ENCODE measurements at places on chromosomes 3 and 15.

GRCh38 chr3:7977245-7978086 is 524.2 kb upstream of the LMCD1 start:
- DNase-seq = no peak

GRCh38 chr15:86865920-86866319 is 786.2 kb downstream of the AGBL1 start:
- DNase-seq = no peak

DNA sequence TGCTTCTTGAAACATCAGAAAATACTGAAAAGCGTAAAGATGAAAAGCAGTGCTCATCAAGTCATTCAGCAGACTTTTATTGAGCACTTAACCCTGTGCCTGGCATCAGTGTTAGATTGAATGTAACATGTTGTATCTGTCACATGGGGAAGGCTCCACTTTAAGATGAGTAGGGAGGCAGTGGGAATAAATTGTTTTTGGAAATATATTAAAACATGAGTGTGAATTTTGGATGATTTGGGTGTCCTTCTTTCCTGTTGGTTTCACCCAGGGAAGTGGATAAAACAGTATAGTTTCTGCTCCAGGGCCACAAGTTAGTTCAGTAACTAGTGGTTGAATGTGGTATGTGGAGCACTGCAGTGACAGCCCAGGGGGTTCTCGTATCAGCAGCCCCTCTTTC is 301.4 kb upstream of the TPM1 start:
- no peak for DNase-seq

- peak; percentile 1 for DNase-seq
Measured at GRCh38 chr3:4426782-4427344, 40.2 kb downstream of the SUMF1 start.

DNA sequence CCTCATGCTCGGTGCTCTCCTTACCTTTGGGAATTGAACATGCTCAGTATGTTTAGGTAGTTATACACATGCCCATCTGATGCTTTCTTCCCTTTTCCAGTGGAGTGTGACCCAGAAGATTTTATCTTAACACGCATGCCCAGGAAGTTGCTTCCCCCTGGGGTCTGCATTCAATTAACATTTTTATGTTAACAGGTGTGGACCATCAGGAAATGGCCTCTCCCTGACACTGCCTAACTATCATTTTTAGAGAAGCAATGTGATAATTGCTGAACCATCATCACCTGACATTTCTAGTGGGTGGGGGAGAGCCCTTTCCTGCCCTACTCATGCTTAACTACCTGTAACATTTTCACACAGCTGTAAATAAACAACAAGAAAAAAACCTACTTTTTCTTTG is 55.1 kb upstream of the TGFBR2 start:
- DNase-seq = no peak

- no peak for DNase-seq
Measured at GRCh38 chr3:114404590-114404989, 110.8 kb downstream of the TIGIT start.

DNA sequence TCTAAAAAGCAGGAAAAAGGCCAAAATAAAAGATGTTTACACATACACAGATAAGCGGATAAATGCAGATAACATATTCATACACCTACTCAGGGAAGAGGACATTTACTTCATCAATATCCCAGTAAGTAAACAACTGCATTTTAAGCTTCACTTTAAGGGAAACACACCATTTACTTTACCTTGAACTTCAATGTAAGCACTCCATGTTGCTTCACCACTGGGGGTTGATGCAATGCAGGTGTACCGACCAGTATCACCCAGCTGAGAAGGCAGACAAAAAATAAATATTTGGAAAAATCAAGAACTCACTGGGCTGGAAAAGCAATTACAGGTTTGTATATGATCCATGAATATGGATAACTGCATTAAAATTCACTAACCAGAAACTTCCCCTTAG is 1099.5 kb downstream of the ROBO1 start:
- DNase-seq = no peak

DNA sequence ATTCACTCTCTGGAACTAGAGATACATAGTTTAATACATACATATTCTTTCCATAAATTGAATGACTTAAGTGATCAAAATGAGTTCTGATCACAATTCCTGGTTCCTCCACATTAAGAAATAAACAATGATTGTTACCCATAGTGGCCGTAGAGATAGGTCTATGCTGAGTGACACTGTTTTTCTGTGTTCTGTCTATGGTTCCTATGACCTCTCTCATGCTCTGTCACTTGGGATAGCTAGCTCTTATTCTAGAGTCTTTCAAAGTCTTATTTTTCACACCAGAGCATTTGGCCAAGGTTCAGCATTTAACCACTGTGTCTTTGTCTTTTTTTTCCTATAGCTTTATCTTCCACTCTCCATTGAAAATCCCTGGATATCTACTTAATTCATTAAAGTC is 132.4 kb downstream of the GOLGA6L6 start:
- no peak for DNase-seq

DNA sequence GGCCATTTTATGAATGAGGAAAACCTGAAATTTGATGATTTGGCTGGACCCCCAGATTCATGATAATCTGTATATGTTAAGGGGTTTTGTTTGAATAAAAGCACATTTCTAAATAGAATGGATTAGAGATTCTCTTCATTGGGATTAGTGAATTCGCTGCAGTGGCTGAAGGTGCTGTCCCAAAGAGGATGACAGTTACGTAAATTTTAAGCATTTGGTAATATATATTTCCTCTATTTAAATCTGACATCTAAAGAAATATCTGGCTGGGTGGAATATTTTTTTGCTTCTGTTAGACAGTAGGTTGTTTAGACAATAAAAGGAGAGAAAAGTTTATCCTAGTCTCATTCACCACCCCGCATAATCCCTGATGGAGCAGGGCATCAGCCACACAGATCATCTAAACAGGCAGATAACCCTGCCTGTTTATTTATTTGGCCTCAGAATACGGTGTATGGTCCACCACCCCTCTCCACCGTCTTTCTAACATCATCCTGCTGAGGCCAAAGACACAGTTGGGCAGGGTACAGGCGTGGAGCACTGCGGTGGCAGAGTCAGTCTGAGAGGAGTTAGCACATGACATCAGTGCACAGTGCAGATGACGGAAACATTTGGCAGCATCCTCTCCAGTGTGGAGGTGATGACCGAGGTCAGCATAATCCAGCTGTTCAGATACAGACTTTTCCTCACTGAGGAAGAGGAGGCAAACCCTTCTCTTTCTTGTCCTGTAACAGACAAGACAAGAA is 20.4 kb upstream of the NFKBIZ start:
- DNase-seq = no peak

DNA sequence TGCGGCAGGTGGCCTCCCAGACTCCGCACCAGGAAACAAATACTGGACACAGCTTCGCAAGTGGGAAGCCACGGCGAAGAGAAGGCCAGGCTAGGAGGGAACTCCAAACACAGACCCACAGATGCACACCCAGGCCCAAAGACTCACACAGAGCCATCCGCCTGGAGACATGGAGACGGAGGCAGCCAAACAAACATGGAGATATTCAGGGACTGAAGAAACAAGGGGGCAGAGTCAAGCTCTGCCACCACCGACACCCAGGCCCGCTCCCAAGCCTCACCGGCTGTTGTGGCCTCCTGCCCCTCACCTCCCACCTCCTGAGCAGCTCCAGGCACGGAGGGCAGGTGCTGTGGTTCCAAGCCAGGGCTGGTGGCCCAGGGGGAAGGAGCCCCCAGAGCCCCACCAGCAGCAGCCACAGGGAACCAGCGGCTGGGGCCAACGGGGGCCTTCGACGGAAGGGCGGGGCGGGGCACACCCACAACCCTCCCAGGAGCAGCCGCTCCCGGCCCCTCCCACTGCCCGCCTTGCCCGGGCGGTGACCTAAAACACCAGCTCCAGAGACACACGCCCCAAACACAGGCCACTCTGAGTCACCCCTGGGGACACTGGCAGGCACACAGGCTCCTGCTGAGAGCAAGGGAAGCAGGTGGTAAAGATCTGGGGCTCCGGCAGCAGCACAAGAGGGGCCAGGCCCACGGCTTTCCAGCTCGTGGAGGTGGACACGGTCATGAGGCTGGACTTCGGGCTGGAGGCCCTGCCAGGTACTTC is 31.9 kb downstream of the TNK2 start:
- peak; percentile 82 for DNase-seq

- no peak for DNase-seq
Measured at GRCh38 chr3:71384388-71384787, 199.1 kb downstream of the FOXP1 start.

GRCh38 chr3:51434746-51435327 is 43.8 kb downstream of the RBM15B start:
- DNase-seq = peak; percentile 20

GRCh38 chr15:95429345-95429744 is 901.2 kb upstream of the NR2F2 start:
- DNase-seq = no peak

DNA sequence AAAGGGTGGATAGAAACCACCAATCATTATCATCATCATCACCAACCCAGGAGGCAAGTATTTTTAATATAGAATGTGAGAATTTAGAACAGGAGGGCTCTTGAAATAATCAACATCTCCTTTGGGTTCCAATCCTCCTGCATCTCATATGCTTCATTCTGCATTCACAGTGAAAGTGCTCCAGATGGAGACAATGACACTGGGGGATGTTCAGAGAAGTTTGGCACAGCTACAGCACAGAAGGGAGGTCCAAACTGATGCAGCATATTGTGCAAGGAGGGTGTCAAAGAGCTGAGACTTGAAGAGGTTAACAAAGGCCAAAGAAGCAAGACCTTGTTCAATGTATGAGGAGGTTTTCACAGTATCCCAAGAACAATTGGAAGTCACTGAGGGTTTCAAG is 767.1 kb downstream of the NTRK3 start:
- DNase-seq = no peak

- DNase-seq = no peak
Measured at GRCh38 chr3:132880986-132881385, 157.2 kb upstream of the TMEM108 start.

DNA sequence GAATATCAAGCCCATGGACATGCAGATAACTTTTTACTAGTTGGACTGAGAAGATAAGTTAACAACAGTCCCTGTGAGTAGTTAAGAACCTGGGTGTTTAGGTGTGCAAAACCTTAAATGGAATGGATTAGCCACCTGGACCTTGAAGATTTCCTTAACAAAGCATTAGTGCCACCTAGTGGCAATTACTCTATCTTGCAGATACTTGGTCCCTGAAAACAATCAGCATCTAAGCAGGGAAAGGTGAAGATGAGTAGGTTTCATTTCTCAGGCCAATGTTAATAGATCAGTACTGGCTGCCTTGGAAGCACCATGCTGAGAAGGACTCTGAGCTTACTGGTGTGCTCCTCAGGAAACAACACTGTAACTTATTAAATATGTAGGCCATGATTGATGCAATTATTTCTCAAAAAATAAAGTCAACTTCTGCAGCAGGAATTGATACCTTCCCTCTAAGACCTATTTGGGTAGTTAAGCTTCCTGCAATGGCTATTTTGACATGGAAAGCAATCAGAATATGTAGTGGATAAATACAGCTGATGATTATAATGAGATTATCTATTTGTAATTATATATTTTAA is 329.4 kb downstream of the TBC1D5 start:
- DNase-seq = peak; percentile 69

DNA sequence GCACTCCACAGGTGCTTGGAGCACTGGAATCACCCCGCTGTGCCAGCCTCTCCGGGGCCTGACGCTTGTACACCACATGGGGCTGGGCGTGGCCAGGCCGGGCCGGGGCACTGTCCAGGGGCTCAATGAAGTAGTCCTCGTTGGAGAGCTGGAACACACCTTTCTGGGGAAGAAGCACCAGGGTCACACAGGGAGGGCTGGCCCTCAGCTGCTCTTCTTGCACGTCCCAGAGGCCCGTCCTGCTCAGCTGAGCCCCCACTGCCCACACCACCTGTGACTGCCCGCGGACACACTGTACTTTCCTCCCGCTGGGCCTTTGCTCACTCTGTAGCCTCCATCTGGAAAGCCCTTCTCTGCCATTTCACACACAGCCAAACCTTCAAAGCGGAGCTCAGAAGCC is 13.3 kb downstream of the ADAMTS7 start:
- DNase-seq = no peak

GRCh38 chr15:49888323-49888693 is 230.7 kb downstream of the ATP8B4 start:
- DNase-seq = no peak

GRCh38 chr15:65323071-65323511 is 18.6 kb downstream of the RNU5B-1 start:
- no peak for DNase-seq

DNA sequence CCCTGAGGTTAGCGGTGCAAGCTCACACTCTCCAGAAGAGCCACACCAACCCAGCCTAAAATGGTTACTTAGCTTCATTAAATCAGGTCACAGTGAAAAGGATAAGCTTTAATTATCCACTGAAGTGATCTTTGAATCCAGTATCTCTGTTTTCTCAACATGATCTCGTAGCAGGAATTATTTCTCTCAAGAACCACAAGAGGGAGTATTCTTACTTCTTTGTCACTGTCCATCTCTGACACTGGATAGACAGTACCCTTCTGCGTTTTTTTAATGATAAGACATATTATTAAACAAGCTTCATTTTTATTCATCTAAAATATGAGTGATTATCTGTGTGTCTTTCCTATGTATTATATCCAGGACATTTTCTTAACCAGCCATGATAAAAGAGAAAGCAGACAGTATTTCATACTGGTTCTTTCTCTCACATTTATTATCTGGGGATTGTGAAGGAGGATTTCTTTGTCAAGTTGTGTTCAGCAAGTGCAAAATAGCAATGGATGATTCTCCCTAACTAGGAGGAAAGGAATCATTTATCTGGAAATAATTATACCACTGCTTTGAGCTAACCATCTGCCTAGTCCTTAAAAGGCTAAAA is 105.4 kb upstream of the CCDC54 start:
- peak; percentile 64 for DNase-seq

DNA sequence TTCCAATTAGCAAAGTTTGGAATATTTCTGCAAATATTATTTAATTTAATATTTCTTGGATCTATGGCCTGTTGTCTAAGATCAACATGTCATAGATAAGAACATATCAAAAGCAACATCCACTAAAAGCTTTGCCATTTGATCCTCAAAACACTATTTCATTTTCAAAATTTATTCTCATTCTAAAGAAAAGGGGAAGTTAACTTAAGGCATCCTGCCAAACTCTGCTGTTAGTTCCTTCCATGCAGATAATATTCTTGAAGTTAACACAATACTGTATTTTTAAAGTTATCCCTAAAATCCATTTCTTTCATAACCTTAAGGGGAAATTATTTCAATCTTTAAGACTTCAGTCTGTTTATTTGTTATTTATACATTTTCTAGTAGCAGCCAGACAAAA is 28.2 kb upstream of the GBE1 start:
- DNase-seq = no peak

DNA sequence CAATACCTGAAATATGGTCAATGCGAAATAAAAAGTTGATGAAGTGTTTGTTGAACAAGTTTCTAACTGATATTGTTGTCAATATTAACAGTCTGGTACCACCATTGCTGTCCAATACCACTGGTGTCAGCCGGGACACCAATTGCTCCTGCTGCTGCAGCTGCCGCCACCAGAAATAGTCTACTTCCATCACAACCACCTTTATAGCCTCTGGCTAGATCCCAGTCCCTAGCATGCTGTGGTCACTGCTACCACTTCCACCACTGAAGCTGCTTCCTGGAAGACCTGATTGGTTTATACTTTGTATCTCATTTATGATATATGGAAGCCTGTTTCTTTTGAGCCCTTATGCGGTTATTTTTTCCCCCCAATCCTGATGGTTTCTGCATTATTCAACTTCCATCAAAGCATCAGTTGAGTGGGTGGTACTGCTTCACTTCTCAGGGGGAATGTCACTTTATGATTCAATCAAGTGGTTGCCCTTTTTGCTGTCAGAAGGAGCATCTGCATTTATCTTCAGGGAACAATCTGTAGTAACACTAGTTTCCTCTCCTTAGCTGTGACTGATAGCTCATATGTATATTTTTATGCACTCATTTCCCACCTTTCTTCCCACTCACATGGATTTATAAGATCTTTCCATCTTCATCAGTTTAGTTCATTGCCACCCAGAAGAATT is 11.7 kb downstream of the LNP1 start:
- no peak for DNase-seq

Data from LoVo (cell line).